Trophoblast cell (in vitro differentiated cells and primary cell): ENCODE measurements at places on chromosomes 2 and 18.
A peak's percentile ranks its signal among the peaks of the same experiment; 100 is the strongest.

DNA sequence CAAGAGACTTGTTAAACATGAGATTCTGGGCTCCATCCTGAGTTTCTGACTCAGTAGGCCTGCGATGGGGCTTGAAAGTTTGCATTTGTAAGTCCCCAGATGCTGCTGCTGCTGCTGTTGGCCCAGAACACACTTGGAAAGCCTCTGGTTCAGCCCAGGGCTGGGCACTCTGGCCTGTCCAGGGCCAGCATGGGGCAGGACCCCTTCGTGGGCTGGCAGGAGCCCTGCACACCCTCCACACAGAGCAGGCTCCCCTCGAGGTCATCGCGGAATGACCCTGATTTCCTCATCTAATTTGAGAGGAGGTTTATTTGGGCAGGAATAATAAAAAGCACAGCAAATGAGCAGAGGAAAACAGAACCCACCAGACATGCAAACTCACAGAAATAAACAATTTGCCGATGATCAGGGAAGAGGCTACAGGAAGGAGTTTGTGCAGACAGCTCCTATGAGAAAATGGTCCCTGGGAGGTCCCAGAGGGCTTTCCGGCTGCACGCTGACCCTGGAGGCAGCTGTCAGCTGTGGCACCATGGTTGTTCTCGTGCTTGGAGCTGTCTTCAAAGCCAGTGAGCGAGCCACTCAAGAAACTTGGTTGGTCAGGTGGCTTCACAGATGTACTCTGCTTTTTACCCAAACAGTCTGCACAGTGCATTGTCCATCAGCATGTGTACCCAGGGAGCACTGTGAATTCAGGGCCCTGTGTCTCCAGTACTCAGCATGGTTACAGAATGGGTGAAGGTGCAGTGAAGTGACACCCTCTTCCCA is 119.3 kb downstream of the GLI2 start:
- DNase-seq, result no peak

- peak; percentile 90 for DNase-seq
Measured at GRCh38 chr2:148554459-148555247, 89.9 kb upstream of the EPC2 start.

- DNase-seq, result no peak
Measured at GRCh38 chr2:168694173-168694572, 108.3 kb upstream of the NOSTRIN start.

DNA sequence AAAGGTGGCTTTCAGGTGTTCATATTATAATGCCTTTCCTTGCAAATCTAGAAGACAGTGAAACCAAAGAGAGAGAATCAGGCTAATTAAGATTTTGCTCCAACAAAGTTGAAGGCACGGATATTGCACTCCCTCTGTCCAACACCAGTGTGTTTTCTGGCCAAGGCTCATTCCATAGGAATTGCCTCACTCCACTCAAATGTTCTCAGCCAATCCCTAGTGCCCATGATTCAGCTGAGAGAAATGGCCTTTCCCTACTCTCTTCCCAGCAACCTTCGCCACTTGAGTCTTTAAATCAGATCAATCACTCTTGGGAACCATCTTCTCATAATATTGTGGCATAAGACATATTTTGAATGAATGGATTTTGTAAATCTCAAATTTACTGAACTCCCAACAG is 768.2 kb upstream of the ACVR2A start:
- no peak for DNase-seq

DNA sequence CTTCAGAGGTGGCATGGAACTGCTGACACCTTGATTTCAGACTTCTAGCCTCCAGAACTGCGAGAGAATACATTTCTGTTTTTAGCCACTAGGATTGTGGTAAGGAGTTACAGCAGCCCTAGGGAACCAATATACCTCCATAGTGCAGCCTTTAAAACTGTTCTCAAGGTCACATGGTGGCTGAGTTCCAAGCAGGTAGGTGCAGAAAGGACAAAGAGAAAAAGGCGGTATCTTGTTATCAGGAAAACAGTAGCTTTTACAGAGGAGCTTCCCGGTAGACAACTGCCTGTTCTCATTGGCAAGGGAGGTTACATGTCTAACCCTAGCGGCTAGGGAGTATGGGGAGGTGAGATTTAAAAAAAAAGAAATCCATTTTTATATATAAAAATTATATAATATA is 96.2 kb upstream of the BCL2L11 start:
- no peak for DNase-seq

- no peak for DNase-seq
Measured at GRCh38 chr2:68216454-68217310, 35.6 kb downstream of the PPP3R1 start.

DNA sequence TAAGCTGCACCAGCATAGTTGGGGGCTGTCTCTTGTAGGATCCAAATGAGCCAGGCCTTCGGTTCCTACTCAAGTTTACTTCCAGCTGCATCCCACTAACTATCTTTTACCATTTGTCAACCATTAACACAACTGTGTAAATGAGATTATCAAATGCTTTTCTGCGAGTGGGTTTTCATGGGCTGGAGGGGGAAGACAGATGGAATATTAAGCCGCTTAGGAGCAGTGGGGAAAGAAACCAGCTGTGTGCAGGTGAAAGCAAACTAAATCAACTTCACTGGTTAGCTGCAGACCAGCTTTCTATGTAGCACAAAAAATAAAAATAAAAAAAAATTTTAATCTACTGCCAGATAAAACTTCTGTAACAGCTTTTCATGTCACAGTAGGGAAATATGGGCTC is 307.3 kb upstream of the FBXO11 start:
- no peak for DNase-seq

- no peak for DNase-seq
Measured at GRCh38 chr18:76370201-76370600, 124.8 kb downstream of the ZNF516 start.

DNA sequence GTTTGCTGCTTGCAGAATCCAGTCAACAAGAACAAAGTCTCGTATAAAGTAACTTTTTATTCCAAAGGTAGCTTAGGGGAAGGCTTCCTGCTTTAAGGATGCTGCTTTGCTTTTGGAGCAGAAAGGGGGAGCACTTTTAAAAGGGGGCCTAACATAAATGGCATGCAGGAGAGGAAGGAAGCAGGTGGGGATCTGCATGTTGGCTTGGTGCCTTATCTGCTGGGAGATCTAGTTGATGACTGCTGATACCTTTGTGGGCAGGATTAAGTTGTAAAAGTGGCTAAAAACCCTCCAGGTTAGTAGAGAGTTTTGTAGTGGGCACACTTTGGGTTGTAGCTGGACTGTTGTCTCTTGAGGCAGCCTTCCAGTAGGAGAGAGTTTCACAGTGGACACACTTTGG is 22.5 kb downstream of the UBR3 start:
- DNase-seq, result no peak

DNA sequence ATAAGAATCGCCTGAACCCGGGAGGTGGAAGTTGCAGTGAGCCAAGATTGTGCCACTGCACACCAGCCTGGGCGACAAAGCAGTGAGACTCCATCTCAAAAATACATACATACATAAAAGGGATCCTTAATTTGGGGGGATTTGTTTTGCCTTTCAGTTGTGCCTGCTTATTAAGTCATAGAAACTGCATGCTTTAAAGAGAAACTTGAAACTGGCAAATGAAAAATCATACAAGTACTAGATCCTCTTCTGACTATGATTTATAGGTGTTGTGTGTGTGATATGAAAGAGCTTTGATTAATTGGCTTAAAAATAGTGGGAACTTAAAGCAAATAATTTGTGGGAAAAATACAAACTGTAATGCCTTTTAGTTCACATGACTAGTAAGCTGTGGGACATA is 963.7 kb downstream of the CNTNAP5 start:
- no peak for DNase-seq

DNA sequence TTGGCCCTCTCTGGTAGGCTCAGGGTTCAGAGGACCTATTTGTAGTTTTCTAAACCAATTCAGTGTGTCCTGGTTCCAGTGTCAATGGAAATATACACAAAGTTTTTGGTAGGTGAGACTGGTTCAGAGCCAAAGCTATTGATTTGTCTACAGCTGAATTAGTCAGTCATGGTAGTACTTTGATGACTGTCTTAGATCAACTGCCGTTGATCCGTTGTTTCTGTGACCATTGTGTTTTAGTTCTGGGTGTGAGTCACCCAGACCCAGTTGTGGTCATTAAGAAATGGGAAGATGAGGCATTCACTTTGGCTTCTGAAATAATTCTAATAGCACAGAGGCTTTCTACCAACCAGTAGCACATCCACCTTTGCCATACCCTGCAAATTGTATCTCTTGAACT is 16.0 kb upstream of the RPE start:
- DNase-seq, result no peak

DNA sequence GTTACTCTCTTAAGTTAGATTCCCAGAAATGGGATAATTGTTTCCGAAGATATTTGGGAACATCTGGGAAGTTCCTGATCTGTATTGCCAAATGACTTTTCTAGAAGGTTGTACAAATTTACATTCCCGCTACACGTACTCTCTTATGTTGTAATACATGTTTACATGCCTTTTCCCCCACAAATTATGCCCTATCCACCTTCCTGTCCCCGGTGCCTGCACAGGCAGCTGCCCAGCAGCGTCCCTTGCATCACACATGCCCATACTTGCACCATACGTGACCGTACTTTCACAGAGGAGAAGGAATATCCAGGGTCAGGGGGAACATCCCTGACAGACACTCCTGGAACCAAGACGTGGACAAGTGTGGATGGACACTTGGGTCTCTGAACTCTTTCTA is 24.2 kb upstream of the KLF11 start:
- peak; percentile 51 for DNase-seq

GRCh38 chr2:163455815-163456214 is 280.0 kb downstream of the FIGN start:
- DNase-seq, result no peak

DNA sequence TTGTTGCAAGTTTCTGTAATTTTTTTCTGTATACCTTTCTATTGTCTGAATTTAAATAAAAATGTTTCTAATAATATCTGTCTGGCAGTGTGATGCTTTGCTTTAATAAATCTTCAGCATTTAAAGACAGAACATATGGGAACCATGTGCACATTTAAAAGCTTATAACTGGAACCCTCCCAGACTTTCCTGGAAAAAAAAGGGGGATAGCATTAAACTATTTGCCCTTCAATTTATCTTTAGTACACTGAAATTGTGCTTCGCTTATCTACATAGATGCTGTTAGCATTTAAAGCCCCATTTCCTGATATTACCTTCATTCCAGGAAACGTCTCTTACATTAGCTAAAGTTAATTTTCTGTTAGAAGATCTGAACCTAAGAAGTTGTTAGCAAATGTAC is 64.6 kb downstream of the ZC3H6 start:
- DNase-seq, result no peak

GRCh38 chr2:185745864-185746859 is 7.6 kb downstream of the FSIP2 start:
- no peak for DNase-seq

- DNase-seq, result no peak
Measured at GRCh38 chr2:76861708-76862107, 660.5 kb downstream of the LRRTM4 start.

DNA sequence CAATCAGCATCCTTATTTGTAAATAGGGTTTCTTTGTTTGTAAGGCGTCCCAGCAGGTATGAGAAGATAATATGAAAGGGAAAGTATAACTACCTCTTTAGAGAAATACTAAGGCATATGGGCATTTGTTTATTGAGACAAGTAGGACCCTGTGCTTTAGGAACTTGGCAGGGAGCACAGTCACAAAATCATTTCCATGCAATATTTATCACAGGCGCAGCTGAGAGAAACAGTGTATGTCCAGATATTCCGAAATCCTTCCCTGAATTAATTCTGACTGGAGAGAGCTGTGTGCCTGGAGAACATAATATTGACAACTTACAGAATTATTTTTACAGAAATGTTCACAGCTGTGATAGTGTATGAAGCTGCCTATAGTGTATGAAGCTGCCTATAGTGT is 416.7 kb downstream of the THSD7B start:
- no peak for DNase-seq

GRCh38 chr2:149040451-149040850 is 2.0 kb downstream of the LYPD6B start:
- DNase-seq, result peak; percentile 85

- no peak for DNase-seq
Measured at GRCh38 chr2:18284331-18284730, 276.1 kb downstream of the RDH14 start.

- DNase-seq, result no peak
Measured at GRCh38 chr2:96209011-96209728, 543 bp upstream of the STARD7 start.

DNA sequence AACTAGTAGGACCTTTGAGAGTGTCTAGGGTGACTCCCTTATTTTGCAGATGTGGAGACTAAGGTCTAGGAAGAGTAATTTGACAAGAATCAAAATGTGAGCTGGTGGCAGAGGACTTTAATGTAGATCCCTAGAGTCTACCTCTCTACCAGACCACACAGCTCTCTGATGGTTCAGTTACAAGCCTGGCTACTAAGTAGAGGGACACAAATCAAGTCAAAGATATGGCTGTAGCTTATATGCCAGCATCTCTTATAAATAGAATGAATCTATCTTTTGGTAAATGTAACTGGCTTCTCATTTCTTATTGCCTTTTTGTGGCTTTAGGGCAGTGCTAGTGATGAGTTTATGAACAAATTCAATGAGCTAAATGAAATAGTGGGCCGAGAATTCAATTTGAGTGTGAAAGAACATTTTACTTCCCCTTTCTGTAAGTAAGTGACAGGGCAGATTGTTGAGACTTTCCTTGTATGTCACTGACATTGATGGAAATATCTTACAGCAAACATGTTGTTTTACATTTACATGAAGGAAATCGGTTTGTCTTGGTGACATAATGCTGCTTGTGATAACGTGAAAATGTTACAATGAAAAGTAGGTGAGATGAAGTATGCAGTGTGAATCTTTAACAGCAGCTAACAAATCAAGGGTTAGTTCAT is 28.3 kb downstream of the CSRNP3 start:
- DNase-seq, result no peak

DNA sequence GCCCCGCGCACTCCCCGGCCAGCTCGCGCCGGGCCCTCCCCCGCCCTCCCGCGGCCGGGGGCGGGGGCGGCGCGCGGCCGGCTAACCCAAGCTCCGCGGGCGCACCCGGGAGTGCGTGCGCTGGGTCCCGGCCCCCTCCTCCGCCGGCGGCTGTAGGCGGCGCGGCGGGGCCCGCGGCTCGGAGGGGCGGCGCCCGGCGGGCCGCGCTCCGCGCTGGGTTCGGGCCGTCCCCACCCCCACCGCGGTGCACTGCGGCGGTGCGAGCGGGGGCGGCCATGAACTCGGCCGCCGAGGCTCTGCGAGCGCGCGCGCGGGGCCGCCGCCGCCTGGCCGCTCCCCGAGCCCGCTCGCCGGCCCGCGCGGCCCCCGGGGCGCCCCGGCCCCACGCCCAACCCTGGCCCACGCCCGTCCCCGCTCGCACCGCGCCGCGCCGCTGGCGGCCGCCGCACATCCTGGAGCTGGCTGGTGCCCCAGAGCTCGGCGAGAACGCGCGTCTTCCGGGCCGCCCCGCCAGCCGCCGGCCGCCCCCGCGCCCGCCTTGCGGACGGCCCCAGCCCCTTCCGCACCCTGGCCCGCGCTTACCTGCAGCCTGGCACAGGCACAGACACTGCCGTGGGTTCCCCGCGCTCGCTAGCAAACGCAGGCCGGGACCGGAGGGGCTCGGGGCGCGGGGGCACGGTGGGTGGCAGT is at the start of gene ZBTB14:
Gene ZBTB14 (minus strand): TSS at position 496 of the 690 bp plus-strand sequence. CDS start 2,480 bp downstream, outside the sequence.
- peak; percentile 37 for DNase-seq

DNA sequence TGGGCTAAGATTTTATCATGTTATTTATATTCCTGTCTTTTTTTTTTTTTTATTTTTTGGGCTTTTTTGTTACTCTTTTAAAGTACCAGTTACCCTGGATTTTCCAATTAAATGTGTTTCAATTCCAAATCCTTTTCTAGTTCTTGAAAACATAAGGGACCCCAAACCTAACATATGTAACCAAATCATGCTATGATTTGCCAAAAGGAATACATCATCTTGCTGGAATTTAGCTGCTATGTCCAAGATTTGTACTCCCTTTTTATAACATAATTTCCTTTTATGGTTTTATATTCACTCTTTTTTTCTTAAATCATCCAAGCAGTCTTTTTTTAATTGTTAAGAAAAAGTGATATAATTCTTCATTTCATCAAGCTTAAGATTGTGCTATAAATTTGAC is 60.9 kb upstream of the DSEL start:
- DNase-seq, result no peak
